ENCODE measurements at places on chromosomes 6 and 20.

DNA sequence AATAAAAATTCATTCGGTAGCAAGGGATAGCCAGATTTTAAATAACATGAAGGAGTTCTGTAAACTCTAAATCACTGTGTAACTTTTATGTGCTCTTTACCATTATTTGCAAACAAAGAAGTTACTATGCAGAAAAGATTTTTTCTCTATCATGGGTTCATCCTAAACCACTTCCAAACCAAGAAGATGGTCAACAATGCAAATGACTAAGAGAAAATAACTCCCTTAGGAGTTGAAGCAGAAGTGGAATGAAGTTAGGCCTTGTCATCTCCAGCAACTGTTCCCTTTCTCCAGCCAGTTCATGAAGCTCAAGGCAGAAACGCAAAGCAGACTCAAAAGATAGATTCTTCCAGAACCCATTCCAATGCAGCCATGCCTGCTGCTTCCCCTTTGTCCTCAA is 66.0 kb downstream of the MBOAT1 start:
- DNase-seq, result no peak

GRCh38 chr6:33272275-33273128 is 627 bp downstream of the RPS18 start:
- DNase-seq, result no peak

GRCh38 chr6:77740380-77740779 is 87.5 kb downstream of the MEI4 start:
- DNase-seq, result no peak

DNA sequence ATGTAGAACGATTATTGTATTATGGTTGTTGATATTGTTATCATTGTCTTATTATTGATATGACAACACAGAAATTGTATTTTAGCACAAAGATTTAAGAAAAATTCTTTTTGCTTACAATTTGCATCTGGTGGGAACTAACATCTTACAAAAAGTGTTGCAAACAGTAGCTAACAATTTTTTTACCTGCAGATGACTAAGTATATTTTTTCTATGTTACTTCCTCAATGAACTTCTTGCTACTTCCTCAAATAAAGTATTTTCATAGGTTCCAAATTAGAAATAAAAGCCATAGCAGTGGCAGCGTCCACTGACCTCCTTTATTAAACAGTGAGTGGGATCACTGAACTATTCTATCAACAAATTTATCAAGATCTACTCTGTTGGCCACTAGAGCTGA is 847.0 kb downstream of the PHF3 start:
- DNase-seq, result no peak

DNA sequence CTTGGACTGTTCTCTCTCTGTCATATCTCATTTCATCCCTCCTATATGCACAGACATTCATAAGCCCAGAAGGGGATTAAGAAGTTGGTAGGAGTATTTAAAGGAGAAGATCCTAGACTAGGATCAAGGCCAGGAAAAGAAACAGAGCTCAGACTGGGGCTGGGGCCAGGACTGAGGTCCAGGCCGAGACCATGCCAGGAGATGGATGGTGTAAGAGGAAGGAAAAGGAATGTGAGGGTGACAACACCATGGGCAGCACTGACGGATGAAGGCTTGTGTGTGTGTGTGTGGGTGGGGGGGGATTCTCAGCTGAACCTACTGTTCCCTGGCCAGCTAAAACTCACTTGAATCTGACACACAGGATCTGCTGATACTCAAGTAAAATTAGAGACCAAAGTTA is 182.1 kb downstream of the KIF6 start:
- DNase-seq, result no peak

GRCh38 chr6:89527634-89528033 is 94.7 kb downstream of the ANKRD6 start:
- DNase-seq, result no peak

DNA sequence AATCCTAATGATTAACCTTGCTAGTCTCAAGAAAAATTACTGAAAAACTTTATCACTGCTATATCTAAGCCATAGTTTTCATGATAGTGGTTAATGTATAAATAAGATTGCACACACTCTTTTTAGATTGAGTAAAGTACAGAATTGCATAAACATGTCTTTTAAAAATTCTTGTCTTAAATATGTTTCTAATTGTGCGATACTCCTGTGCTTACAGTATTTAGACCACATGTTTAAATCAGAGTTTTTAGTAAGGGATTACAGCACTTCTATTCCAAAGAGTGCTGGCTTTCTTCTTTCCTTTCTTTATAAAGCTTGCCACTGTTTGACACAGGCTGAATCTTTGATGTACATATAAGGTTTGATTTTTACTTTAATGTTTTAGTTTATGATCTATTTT is 36.8 kb upstream of the RGS17 start:
- DNase-seq, result no peak

GRCh38 chr20:24825591-24825990 is 123.5 kb upstream of the CST7 start:
- no peak for DNase-seq

DNA sequence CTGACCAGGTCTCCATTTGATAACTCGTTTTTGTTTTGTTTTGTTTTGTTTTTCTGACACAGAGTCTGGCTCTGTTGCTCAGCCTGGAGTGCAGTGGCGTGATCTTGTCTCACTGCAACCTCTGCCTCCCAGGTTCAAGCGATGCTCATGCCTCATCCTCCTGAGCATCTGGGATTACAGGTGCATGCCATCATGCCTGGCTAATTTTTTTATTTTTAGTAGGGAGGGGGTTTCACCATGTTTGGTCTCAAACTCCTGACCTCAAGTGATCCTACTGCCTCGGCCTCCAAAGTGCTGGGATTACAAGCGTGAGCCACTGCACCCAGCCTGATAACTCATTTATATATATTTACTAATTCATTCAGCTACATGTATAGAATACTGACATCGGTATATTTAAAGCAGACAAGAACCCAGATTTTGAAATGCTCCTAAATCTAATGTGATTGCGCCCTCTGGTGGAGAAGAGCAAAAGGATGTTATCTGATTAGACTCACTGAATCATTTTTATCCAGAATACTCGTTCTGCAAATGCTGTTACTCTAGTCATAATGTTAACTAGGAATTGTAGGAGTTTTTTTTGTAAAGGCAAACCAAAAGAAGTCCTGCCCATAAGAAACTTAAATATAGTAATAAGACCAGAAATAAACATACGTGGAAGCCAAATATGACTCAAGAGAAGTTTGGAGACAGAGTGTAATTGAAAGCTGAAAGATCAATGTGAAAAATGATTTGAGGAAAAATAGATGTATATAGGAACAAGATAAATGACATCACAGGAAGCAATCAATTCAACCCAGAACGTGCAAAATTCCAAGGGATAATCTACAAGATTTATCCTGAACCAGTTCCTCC is 5.3 kb upstream of the COL12A1 start:
- DNase-seq, result no peak

DNA sequence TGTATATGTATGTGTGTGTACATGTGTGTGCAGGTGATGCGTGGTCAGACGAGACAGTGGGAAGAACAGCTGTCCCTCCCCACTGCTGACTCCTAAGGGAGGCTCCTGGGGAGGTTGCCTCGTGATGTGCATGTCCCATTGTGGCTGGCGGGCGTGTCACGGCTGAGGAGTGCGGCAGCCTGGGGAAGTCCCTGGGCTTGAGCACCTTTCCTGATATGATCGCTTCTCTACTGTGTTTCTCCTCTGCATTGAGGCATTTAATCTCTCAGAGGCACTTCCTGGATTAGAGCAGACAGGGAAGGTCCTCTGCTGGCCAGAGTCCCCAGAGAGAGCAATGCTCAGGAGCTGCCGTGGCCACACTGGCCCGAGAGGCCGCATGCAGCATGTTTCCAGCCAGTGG is 11.4 kb downstream of the NPBWR2 start:
- no peak for DNase-seq

DNA sequence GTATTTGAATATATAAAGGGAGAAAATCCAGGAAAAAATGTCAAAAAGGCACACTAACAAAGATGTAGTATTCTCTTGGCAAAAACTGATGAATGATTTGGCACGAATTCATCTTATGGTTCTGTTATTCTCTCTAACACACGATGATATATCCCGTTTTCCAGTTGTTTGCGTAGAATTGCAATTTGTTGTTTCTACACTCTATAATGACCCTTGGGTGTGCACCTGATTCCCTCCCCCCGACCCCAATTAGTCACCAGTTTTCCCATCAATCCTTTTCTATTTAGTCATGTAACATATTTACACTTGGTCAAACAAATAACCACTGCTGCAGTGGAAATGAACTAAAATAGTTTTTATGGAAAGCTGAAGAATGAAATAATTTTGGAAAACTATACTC is 1.5 kb upstream of the ARID1B start:
- no peak for DNase-seq

DNA sequence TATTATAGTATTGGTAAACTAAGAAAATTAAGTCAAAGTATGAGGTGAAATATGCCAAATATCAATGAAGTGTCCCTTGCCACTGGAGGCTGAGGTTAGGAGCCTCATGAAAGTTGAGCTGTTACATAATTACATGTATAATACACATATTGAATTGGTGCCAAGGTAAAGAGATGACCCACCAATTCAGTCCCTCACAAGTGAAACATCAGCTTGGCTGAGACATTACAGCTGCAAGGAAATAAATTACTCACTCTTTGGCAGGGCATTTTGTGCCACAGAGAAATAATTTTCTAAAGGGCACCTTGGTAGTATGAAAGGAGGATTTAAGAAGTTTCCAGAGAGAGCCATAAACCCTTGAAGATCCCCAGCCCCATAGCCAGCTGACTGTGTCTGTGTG is 127.4 kb downstream of the ADGRG6 start:
- no peak for DNase-seq

- no peak for DNase-seq
Measured at GRCh38 chr6:159908979-159909378, 18.2 kb downstream of the MAS1 start.

GRCh38 chr20:62511915-62512610 is 36.3 kb upstream of the GATA5 start:
- DNase-seq, result no peak

DNA sequence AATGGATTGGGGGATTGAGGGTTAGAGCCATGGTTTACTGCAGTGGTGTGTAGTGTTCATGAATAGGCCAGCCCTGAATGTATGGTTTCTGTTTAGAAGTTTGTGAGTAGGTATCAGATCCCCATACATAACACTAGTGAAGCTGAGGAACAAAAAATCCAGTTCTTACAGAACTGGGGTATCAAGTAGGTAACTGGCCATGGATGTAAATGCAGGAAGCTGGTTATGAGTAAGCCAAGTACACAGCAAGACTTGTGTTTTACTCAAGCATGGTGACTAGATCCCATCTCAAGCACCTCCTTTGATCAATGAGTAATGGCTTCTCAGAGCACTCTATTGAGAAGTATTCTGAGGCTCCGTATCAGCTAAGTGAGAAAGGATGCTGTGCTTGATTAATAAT is 613.7 kb upstream of the FLRT3 start:
- no peak for DNase-seq

DNA sequence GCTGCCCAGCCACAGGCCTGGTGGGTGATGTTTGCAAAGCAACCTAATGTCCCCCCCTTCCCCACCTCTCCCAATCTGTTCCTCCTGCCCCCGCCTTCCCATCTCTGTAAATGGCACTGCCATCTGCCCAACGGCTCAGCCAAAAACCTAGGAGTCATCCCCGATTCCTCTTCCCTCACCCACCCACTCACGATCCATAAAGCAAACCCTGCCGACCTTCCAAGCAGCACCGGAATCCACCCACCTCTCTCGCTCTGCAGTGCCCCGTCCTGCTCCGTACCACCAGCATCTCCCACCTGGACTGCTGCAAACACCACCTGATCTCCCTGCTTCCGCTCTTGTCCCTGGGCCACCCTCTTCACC is 37.6 kb downstream of the SULF2 start:
- DNase-seq, result no peak

- DNase-seq, result no peak
Measured at GRCh38 chr20:34268851-34269636, 27.8 kb downstream of the ASIP start.
